ENCODE measurements at places on chromosomes 7 and 10. TPM values are rescaled to one million over a fixed set of nuclear protein-coding genes. Genes with fewer than 3 reads are reported as not detected.

GRCh38 chr7:30851651-30852307 is 59.9 kb upstream of the AQP1 start:
- no peak for DNase-seq

- DNase-seq = no peak
Observed at GRCh38 chr7:35405461-35405860, 151.6 kb upstream of the TBX20 start.

GRCh38 chr10:131346456-131346855 is 34.9 kb upstream of the TCERG1L start:
- no peak for DNase-seq

DNA sequence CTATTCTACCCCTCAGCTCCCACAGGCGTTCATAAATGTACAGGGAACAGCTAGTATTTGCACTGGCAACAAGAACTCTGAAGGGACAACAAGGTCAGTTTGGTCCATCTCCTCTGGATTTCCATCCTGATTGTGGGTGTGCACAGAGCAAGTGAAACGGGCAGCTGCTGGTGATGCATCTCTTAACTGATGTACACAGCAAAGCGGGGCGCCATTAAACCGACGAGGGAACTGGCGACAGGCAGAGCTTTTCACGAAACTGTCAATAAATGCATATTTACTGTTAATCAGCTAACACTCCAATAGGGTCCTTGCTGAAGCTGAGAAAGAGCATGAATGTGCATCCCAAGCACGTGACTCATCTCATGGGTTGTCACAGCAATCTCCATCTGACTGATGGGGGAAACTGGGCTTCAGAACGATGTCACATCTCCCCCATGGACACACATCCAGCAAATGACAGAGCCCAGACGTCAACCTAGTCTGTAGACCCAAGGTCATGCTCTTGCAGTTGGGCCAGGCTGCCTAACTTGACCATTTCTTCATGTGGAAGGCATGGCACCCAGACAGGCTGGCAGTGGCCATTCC is 54.2 kb downstream of the FAM53B start:
- no peak for DNase-seq

GRCh38 chr7:90216080-90216674 is 4.6 kb downstream of the STEAP2 start:
- no peak for DNase-seq

GRCh38 chr7:97479740-97480290 is 252.1 kb upstream of the TAC1 start:
- DNase-seq = no peak

GRCh38 chr7:52502281-52502680 is 533.2 kb upstream of the POM121L12 start:
- DNase-seq = no peak

GRCh38 chr10:44897049-44897448 is 14.1 kb upstream of the TMEM72 start:
- no peak for DNase-seq

DNA sequence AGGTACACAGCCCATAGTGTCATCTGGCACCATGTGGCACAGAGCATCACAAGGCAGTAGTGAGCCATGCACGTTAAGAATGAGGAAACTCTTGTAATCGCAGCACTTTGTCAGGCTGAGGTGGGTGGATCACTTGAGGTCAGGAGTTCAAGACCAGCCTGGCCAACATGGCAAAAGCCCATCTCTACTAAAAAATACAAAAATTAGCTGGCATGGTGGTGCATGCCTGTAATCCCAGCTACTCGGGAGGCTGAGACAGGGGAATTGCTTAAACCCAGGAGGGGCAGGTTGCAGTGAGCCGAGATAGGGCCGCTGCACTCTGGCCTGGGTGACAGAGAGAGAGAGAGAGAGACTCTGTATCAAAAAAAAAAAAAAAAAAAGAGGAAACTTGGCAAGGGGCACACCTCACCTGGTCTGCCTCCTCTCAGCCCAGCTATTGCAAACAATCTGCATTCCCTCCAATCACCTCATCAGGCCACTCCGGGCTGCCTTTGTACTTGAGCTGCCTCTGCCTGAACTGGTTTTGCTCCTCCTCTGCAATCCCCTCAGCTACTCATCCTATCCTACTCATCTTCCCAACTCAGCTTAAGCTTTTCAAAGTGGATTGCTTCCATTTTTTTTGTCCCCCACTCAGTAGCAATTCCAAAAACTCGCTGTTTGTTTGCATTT is 46.0 kb upstream of the OPTN start:
- DNase-seq = no peak

DNA sequence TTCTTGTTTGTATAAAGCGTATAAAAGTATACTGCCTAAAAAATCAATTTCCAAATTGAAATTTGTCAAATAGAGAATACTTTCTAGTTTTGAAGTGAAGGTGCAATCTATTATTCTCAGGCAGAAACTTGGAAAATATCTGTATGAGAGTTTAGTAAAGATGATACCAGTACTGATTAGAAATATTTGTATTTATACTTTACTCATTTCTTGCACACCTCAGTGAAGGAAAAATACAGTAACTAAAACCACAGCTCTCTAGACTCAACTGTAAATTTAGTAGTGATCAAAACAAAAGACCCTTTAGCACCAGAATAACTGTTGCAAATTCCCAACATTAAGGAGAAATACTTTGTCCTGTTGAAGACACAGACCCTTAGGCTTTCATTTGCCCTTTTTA is 71.3 kb upstream of the CYP26C1 start:
- DNase-seq = no peak

DNA sequence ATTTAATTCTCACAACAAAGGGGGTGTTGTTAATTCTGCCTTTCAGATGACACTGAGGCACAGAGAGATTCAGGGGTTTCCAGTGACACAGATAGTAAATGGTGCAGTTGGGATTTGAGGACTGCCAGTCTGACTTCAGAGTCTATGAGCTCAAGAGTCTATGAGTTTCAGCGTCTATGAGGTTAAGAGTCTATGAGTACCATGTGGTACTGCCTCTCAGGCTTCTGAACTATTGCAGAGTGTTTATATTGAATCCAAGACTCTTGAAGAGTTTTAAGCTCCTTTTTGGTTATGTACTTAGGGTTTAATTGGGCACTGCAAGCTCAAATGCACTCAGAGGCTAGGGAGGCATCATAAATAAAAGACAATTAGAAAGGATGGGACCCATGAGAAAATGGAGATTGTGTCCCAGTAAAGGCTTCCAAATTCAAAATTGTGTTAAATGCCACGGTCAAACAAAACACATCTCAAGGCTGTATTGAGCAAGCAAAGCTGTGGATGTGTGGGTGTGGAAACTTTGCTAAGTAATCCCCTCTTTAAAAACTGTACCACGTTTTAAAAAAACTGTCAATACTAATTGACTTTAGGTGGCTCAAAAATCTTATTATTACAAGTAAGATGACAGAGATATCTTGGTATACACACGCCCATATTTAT is 123.9 kb upstream of the FAM171A1 start:
- DNase-seq = no peak

DNA sequence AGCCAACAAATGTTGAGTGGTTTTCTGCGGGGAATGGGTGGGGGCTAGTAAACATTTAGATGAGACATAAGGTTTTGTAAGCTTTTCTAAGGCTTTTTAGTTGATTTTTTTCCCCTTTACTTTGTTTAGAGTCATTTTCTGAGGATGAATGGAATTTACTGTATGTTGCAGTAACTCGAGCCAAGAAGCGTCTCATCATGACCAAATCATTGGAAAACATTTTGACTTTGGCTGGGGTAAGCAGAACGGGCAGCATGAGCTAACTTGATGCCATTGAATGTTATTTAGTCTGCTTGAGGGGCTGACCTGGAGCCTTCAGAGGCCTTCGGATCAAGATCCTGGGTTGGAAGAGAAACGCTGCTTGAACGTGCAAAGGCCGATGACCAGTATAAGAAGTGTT is 37.3 kb downstream of the FBH1 start:
- no peak for DNase-seq

DNA sequence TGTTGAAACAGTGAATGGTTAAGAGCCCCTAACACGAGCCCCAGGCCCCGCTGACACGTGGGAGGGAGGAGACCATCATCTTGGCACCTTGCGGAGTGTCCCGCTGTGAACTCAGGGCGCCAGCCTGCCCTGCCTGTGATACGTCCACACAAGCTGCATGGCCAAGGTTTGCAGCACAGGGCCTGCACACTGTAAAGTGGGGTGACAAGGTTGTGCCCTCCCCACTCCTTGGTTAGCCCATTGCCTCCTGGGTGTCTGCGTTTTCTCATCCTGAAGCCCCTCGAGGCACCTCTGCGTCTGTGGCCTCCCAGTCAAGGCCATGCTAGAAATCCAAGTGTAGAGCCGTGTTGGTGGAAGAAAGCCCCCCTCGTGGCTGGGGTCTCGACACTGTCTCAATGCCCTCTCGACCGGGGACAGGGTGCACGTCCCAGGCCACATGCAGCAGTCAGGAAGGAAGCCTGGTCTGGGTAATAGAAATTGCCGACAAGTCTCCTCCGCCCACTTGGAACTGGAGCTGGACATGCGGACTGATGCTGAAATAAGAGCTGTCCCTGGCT is 192.1 kb downstream of the DNAJB6 start:
- DNase-seq = no peak

The MYPN gene
- not detected for total RNA-seq

The CHRM2 gene
- total RNA-seq = not detected

The SKAP2 gene
- total RNA-seq = 9.1 TPM

The GIMAP5 gene
- total RNA-seq = 48.2 TPM

The EPO gene
- total RNA-seq = not detected

The NKX1-2 gene
- total RNA-seq = not detected

All from activated naive CD8-positive, alpha-beta T cell treated with anti-CD3 and anti-CD28 coated beads for 36 hours (primary cell).